8988T (cell line): ENCODE measurements at places on chromosomes 16 and 17.

DNA sequence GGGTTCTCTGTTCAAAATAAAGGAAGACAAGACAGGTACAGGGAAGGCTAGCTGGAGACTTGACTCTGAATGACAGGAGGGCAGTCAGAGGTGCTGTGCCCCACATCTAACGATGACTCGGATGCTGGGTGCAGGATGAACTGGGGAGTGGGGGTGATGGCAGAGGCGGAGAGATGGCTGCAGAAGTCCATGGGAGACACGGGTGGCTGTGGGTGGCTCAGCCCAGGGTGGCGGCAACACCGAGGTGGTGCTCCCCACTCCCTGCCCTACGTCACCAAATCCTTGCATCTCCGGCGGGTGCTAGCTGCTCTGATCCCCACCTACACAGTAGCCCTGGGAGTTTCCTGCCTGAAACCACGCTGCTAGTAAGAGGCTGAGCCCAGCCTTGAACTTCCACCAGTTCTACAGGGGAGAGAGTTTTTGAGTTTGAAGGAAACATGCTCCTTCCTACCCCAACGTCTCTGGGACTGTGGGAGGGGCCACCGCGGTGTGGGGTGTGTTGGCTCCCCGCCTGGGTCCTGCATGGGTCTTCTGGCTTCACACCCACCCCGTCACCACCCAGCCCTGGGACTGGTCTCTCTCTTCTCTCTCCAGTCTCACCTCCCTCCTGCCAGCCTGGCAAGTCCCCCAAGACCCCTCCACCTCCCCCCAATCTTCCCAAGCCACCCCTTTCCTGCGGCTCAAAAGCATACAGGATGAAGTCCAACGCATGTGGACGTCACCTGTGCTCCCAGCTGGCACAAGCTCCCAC lies 4.5 kb downstream of the GSG1L start:
- DNase-seq: no peak

DNA sequence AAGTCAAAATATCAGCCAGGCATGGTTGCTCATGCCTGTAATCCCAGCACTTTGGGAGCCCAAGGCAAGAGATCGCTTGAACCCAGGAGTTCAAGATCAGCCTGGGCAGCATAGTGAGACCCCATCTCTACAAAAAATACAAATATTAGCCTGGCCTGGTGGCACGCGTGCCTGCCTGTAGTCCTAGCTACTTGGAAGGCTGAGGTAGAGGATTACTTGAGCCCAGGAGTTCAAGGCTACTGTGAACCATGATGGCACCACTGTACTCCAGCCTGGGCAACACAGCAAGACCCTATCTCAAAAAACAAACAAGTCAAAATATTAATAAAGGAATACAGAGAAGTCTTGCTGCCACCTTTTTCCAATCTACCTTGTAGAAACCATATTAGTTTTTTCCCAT lies 4.2 kb downstream of the ZNF689 start:
- DNase-seq: no peak

DNA sequence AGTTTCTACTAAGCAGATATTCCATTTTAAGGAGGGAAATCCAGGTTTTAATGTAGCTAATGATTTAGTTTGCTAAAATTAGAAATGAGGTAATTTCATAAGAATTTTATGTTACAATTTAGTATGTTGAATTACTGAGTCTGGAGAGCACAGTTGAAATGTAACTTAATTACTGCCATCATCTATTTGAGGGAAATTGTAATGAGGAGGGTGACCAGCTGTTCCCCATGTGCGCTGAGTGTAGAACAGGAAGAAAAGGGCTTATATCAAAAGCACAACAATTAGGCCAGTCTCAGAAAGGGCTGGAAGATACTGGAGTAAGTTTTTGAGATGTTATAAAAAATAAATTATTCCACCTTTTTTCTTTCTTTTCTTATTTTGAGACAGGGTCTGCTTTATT lies 735.1 kb upstream of the GOT2 start:
- DNase-seq: no peak

DNA sequence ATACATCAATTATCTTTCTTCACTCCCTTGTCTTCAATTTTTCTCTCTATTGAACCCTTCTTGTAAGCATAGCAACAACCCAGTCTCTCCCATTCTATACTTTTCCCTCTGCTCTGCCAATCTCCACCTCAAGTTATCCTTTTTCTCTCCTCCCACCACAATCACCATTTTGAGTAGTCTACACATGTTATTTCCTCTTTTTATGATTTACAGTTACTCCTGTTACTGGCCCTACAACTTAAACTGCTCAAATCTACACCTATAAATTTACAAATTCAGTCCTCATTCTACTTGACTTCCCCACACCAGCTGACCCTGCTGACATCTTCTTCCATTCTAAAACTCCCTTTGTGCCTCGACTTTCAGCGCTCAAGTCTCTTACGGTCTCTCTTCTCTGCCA lies 84.6 kb downstream of the SPAG9 start:
- DNase-seq: no peak

- DNase-seq: no peak
Measured at GRCh38 chr17:28008513-28008912, 34.0 kb upstream of the NLK start.

DNA sequence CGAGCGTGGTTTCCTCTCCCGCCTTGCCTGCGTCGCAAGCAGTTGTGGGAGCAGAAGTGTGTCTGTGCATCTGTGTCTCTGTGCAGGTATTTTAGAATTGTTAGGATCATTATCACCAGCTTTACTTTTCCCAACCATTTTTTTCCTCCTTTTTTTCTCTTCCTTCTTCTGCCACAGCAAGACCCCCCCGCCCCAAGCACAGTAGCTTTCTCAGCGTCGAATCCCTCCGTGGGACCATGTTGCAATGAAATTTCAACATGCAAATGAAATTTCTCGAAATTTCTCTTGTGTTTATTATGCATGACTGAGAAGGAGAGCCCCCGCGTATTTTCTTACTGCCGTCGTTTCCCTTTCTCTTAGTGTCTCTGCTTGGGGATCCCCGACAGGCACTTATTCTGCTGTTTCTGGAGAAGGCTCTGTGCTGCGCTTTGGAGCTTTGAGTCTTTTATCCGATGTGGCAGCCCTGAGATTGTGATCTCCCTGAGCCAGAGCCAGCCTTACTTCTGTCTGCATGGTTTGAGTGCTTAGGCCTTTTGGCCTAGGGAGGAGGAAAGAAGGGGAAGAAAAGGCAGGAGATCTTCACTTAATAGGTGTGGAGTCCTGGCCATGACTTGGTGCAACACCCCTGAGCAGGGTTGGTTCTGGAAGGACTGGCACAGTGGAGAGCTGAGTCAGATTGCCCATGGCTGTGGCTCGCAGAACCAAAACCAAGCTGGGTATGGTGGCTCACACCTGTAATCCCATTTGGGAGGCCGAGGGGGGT lies 5.0 kb downstream of the ARMC7 start:
- no peak for DNase-seq

DNA sequence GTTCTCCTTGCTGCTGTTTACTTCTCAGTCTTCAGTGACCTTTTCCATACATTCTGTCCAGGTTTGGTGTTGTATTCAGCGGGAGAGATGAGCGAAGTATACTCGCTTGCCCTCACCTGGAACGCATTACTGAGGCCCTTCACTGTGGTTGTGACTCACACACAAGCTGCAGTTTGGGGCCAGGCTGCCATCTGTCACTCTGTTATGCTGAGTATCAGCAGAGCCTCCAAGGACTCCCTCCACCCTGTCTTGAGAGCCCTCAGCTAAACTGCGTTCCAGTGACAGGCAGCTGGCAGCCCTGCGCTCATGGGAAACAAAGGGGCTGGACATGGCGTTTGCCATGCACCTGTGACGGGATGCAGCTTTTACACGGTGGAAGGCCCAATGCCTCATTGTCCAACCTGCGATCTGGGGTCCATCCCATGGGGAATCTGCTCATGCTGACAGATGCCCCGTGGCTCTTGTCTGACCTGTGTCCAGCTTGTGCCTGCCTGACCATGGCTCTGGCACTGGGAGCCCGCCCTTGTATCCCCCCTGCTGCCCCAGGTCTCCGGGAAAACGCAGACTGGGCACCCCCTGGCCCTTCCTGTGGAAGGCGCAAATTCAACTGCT lies 6.5 kb upstream of the ZNF778 start:
- DNase-seq: no peak

DNA sequence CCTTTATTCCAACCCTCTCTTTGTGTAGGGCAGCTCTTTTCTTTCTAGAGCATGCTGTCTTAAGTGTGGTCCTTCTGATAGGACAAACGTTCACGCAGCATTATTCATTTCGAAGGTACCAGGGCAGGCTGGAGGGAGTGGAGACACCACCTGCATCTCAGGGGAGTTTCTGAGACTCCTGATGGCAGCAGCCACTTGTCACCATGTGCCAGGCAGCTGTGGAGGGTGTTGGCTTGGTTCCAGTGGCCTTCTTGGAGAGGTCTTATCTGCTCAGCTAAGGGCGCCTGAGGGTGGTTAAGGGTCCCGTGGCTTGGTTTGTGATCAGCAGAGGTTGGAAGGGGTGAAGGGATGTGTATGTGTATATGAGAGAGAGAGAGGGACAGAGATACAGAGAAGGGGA lies 257.1 kb upstream of the EEF2KMT start:
- DNase-seq: no peak

DNA sequence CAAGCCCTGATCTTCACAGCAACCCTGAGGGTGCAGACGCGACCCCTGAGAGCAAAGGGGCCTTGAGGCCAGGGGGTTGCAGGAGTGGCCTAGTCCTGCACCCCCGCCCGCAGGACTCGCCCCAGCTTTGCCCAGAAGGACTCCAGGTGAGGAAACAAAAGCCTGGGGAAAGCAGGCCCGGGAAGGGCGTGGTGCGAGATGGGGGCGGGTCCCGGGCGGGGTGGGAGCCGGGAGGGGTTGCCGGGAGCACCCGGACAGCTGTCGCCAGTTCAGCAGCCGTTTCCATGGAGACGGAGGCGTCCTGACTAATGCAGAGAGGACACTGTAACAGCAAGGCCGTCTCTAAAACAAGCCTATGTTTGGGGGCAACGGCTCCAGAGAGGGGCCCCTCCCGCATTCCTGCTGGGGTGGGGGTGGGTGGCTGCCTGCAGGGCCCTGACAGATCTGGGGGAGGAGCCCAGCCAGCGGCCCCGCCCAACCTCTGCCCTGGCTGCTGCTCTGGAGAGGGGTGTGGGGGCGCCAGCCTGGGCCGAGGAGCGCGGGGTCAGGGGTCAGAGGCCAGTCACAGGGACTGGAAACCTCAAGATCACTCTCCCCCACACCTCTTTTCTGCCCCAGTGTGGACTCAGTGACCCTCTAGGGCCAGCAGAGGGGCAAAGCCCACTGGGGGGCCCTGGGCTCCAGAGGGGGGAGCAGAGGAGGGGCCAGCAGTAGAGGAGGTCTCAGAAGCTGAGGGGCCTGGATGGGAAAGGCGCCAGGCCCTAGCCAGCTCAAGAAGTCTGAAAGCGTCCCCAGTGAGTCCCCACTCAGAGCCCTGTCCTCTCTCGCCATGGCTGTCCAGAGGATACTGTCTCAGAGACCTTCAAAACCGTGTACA lies 3.1 kb upstream of the TPPP3 start:
- DNase-seq: peak; percentile 85
